ENCODE measurements at places on chromosomes 11 and 22.

- DNase-seq, result no peak
Observed at GRCh38 chr11:9858218-9858617, 194.3 kb downstream of the SWAP70 start.

- DNase-seq, result no peak
Observed at GRCh38 chr22:29121124-29121523, 48.3 kb downstream of the KREMEN1 start.

GRCh38 chr22:23218867-23219251, 38.5 kb downstream of the BCR start:
- DNase-seq, result no peak

DNA sequence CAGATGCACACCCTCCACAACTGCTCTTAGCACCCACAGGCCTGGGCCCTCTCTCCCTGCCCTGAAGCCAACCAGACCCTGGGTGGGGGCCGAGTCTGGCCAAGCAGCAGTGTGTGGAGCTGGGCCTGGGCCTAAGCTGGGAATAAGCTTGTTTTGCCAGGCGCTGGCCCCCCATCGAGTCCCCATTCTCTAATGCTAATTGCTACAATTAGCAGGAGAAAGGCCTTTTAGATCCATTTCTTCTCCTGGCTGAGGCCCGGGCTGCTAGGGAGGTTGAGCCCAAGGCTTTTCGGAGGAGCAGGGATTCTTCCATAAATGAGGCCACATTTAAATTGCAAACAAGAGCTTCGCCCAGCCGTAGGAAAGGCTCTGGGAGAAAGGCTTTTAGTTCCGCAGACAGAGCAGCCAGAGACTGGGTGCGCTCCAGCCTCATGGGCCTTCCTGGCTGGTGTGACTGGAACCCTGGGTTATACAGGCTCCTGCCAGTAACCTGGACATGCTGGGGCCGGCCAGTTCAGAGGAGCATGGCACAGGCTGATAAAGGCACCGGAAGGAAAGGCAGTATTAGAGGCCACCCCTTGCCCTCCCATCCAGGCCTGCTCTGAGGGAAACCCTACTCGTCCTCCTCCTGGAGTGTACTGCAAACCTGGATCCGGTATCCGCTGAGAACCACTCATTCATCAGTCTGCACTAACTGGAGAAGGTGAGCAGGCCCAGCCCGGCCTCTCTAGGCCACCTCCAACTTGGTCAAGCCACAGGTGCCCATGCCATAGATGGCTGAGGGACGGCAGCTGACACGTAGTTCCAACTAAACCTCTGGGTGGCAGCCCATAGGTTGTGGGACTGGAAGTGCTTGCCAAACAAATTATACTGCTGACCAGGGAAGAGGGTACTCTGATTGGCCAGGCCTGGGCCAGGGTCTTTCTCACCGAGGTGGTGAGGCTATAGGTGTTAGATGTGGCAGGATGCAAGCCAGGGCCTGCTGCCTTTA, 6.2 kb downstream of the KCNQ1OT1 start:
- no peak for DNase-seq

DNA sequence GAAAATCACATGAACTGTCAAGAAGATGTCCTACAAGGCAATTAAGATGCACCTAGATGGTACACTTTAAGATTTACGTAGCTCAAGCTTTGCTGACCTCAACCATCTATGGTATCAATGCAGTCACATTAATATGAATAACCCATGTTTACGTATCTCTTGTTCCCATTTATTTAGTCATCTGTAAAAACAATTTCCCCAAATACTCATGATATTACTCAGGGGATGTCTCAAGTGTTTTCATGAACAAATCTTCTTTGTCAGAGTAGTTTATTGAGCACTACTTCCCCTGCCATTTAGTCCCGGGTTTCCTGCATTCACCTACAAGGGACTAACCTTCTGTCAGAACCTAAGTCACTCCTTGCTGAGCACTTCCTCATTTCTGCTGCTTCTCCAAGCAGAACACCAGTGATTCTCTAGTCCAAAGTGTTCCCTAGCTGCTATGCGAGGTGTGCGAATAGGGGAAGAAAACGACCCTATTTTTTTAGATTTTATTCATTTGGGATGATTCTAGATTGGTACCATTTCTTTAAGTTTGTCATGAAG, 554.3 kb upstream of the LRRC4C start:
- DNase-seq, result no peak

DNA sequence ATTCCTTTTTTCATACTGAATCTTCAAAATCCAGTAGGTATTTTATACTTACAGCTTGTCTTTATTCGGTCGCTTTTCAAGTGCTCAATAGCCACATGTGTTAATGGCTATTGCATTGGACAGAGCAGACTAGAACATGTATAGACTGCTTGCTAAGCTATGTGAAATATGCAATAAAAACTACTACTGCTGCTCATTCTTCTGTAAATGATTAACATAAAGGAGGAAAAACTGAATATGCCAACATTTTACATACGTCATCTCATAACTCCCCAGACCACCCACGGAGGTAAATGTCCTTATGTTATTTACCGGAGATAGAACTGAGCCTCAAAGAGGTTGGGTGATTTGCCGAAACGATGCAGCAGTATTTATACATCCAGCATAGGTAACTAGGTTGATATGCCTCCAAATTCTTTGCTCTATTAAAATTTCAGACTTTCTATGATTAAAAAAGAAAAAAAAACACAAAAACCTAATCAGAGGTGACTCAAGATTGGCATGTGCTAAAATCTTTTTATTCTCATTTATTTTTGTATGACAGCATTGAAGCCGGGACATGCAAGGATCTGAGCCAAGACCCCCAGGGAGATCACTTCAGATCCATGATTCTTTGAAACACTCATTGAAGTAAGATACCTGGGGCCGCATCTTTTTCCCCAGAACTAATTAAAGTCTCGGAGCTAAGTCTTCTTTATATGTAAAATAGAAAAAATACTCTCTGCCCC, 78.5 kb upstream of the OR5AK2 start:
- no peak for DNase-seq

DNA sequence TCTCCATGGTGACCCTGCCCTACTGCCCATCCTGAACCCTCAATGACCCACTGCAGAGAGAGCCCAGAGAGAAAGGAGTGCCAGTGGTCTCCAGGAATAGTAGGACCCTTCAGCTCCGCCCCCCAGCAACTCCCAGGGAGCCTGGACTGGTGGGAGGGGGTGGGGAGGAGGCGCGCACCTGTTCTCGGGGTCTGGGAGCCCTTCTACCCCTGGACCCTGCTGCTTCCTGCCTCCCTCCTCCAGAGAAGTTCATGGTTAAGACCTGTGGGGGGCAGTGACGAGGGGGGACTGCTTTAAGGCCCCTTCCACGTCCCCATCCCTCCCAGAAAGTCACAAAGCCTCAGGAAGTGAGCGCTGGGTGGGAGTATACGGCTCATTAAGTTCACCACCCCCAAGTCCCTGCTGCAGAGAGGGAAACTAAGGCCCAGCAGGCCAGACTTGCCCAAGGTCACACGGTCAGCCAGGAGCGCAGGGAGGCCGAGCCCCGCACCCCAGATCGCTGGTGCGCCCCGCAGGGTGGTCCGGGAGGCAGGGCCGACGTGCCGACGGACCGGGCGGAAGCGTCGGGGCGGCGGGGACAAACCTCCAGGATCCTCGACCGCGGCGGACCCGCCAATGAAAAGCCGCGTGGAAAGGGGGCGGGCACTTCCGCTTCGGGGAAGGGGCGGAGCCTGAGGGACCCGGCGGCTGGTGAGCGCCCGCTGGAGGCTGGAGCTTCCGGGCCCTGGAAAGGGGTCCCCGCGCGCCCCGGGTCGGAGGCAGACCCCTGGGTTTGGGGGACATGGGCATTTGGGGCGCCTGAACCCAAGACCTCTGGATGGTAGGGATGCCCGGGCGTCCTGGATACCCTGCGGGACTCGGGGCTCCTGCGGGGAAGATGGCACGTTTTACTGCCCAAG, at the start of the genes NUDT22 and TRPT1:
Gene NUDT22, plus strand, starts transcription at position 667 of the 899 bp plus-strand sequence. CDS start 379 bp downstream, outside the sequence.
Gene TRPT1, minus strand, starts transcription at position 579 of the 899 bp plus-strand sequence. Its CDS starts 326 bp downstream, at position 253.
- peak; percentile 78 for DNase-seq

GRCh38 chr22:45969414-45969799, 7.6 kb downstream of the WNT7B start:
- no peak for DNase-seq

GRCh38 chr11:88282747-88283515, 54.6 kb downstream of the CTSC start:
- no peak for DNase-seq

DNA sequence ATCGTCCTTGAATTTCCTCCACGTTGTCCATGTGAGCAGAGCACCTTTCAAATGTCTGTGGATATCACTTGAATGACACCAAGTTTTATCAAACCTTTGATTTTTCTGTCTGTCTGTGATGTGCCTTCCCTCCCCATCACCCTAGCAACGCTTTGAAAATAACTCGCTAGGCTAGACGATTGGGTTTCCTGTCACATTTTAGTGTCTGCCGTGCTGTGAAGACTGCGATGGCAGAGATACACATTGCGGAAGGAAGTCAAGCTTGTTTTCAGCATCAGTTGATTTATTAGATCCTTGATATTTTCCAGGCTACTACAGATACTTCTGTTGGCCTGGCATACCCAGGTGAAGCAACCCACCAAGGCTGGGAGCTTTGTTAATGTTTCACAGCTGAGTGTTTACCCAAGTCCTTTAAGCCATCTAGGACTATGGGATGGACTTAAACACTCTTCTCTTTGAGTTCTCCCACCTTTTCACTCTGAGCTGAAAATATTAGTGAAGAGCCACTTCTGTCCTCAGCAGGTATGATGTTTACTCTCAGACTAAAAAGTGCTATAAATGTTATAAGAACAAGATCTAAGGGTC, 93.6 kb upstream of the CD44 start:
- DNase-seq, result peak; percentile 6

GRCh38 chr11:33829430-33830141, 55.3 kb upstream of the FBXO3 start:
- DNase-seq, result no peak

- DNase-seq, result no peak
Observed at GRCh38 chr11:35792148-35792845, 129.7 kb downstream of the TRIM44 start.
